ENCODE measurements at places on chromosomes 13 and 19.

DNA sequence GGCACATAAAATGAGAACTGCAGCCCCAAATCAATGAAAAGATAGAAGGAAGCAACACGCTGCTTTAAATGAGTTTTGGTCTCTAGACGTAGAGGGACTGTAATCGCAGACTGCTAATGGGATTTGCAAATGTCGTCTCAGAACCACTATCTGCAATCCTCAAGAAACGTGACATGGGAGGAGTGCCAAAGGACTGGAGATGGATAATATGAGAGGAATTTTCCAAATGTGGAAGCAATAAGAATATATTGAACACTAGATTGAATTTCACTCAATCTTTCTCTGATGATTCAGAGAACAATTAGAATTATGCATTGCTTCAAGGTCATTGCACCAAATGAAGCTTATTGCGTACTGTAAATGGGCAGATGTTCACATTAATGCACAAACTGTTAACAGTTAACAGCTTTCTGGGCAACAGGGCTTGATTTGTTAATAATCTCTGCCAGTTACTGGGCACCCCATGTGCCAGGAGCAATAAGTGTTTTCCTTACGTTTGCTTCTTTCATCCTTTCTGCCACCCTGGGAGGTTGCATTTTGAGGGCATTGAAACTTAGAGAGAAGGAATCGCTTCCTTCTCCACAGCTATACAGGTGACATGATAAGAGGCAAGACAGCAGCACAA, 62.8 kb upstream of the WASF3 start:
- no peak for DNase-seq

GRCh38 chr19:46731584-46731983, 14.3 kb upstream of the FKRP start:
- no peak for DNase-seq

GRCh38 chr13:62292714-62293480, 877.2 kb upstream of the PCDH20 start:
- DNase-seq: no peak

GRCh38 chr19:30341611-30342201, 30.5 kb upstream of the ZNF536 start:
- DNase-seq: no peak

DNA sequence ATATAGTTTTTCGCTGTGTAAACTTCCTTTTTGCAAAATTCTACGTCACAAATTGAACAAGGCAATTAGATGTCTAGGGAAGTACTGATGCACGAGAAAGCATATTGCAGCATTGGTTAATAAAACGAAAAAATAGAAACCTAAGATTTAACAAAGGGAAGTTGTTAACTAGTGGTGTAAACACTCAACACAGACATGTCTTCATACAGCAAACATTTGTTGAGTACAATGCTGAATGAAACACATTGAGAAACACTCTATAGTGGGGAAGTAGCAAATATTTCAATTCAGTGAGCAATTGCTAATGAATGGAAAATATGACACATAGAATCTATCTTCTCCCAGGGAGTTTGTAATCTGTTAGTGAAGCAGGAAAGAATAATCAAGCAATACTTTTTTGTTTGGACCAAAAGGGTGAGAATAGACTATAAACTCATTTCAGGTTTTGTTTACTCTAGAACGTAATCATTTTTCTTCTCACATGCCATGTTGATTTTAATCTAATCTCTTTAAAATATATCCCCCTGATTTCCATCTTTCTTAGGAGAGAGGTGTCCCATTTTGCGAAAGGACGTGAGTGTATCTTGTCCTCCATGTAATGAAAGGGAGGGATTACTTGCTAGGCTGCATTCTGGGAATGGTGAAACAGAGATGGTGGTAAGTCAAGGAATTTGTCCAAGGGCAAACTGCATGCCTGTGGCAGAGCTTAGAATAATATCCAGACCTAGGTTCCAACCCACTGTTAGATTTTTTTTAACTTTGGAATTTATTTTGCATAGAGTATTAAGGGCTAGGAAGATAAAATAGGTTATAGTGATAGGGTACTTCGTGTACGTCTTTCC, 1.7 kb upstream of the ANKRD10 start:
- DNase-seq: no peak

DNA sequence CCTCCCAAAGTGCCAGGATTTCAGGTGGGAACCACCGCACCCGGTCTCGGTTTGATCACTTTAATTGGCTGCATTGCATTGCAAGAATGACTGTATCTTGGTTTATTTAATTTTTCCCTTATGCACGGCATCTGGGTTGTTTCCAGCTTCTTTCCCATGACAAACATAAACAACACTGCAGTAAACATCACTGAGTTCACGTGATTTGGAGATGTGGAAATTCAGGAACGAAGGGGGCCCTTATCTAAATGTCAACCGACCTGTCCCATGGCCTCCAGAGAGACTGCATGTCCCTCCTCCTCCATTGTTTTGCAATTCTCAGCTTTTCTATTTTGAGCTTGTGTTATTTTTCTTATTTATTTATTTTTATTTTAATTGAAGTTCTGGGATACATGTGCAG, 14.4 kb upstream of the SULT2B1 start:
- no peak for DNase-seq

Measured in activated gamma-delta T cell (primary cell).